Urinary bladder (tissue), 4 donors: ENCODE measurements at places on chromosomes 4 and X. TPM values are rescaled to one million over a fixed set of nuclear protein-coding genes. Genes with fewer than 3 reads are reported as not detected.

RAB41 gene
- not detected for polyA plus RNA-seq

LUZP4 gene
- not detected for polyA plus RNA-seq

SPANXC gene
- polyA plus RNA-seq, result not detected

CFAP47 gene
- polyA plus RNA-seq, result 0.01 TPM

CXCL5 gene
- polyA plus RNA-seq, result 0.04 TPM

VCX3B gene
- polyA plus RNA-seq, result not detected

ENPEP gene
- 2.0 TPM for polyA plus RNA-seq

ALB gene
- polyA plus RNA-seq, result 20.0 TPM

GAGE2A gene
- not detected for polyA plus RNA-seq

TLR7 gene
- 0.23 TPM for polyA plus RNA-seq

PF4V1 gene
- polyA plus RNA-seq, result not detected

IL1RAPL2 gene
- polyA plus RNA-seq, result 0.24 TPM
